ENCODE measurements at places on chromosomes 2 and 18.

DNA sequence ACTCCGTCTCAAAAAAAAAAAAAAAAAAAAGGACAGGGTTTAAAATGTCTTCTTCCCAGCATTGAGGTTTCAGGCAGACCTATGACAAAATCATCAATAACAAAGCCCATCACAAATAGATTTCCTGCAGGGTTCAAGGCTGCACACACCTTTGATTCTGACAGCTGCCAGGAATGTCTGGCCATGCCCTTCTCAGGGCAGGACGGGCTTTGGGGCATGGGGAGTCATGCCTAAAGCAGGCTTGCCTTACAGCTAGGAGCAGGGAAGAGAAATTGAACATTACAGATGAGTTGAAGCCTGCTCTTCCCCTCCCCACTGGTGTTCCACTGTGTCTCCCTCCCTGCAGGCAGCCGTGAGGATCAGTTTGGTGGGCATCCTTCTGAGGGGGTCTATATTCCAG lies 3.7 kb downstream of the PRELID3A start:
- H3K36me3 ChIP-seq = no peaks in the 10 kb centered on the region
- no peak overlapping the region for H3K4me3 ChIP-seq

GRCh38 chr2:105678346-105678745 lies 66.4 kb upstream of the NCK2 start:
- no peaks in the 10 kb centered on the region for H3K36me3 ChIP-seq
- H3K4me1 ChIP-seq = no peaks in the 10 kb centered on the region
- no peaks in the 10 kb centered on the region for H3K27me3 ChIP-seq
- no peak for DNase-seq
- no peak overlapping the region for H3K27ac ChIP-seq
- no peak overlapping the region for H3K4me3 ChIP-seq

DNA sequence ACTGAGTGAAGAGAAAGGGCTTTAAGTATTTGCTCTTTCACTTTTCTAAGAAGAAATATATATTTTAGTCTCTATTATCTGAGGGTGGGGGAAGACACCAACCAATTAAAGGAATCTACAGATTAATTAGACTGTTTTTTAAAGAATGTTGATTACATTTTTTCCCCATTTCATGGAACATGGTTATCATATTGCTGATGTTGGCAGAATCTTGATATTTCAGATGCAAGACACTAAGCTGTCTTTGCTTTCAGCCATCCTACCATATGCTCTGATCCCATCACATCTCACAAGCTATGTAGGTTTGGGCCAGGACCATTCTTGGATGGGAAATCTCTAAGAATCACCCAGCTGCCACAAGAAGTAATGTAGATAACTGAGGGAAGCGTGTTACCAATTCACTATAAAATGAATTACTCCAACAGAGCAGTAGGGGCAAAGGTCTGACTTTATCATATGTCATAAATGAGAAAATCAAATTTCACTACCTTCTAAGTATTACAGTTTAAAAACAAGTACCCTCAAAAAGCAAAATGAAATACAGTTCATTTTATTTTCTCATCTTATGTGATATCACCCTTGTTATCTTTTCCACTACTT lies 6.7 kb upstream of the TBR1 start:
- no peaks in the 10 kb centered on the region for H3K36me3 ChIP-seq
- no peak overlapping the region for H3K4me3 ChIP-seq
- H3K27me3 ChIP-seq = peaks cover 4% of the 10 kb centered on the region
- peaks cover 3% of the 10 kb centered on the region for H3K4me1 ChIP-seq
- H3K27ac ChIP-seq = no peak overlapping the region

- H3K36me3 ChIP-seq = no peaks in the 10 kb centered on the region
- no peak overlapping the region for H3K27ac ChIP-seq
- H3K4me1 ChIP-seq = no peaks in the 10 kb centered on the region
- H3K4me3 ChIP-seq = no peak overlapping the region
Observed at GRCh38 chr2:179349670-179350303, 85.2 kb upstream of the SESTD1 start.

GRCh38 chr2:239295377-239296019 lies 105.3 kb downstream of the HDAC4 start:
- H3K36me3 ChIP-seq = no peaks in the 10 kb centered on the region
- peaks cover 51% of the 10 kb centered on the region for H3K4me1 ChIP-seq
- H3K27ac ChIP-seq = peak overlapping the region; percentile 57
- H3K27me3 ChIP-seq = no peaks in the 10 kb centered on the region

DNA sequence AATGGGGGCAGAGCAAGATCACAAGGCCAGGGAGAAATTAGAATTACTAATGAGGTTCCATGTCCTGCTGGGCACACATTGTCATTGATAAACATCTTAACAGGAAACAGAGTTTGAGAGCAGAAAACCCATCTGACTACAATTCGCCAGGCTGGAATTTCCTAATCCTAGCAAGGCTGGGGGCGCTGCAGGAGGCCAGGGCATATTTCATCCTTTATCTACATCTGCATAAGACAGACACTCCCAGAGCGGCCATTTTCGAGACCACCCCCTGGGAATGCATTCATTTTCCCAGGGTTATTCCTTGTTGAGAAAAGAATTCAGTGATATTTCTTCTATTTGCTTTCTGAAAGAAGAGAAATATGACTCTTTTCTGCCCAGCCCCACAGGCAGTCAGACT lies 152.7 kb downstream of the SUCLG1 start:
- H3K36me3 ChIP-seq = no peaks in the 10 kb centered on the region
- no peak overlapping the region for H3K4me3 ChIP-seq
- no peaks in the 10 kb centered on the region for H3K27me3 ChIP-seq

DNA sequence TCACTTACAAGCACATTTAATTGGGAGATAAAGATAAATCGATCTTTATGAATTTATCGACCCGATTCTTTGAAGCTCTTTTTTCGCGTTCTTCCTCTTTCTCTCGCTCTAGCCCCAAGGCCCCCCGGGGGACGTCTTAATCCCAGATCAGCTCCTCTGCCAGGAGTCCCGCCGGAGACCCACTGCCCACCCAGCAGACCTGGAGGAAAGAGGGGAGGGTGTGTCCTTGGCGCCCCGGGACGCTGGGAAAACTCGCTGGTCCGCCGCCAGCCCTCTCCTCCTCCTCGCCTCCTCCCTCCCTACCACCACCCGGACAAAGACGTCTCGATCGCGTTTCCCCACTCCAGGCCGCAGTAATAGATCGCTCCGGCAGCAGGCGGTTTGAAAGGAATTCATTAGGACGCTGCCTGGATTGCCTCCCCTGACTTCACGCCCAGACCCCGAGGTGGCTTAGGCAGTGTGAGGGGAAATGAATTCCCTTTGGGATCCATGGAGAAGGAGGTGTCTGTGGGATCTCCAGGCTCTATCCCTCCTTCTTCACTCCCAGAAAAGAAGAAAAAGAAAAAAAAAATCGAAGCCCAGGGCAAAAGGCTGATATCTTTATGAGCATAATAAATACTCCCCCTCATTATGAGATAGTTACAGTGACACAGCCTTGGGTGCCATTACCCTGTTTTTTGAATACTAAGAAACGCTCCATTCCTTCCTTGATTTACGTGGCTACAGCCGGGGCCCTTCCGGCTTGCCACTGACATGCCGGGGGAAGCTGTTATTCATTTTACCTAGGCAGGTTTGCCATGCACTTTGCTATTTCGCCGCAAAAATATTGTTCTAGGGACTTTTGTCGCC lies 1.8 kb upstream of the GBX2 start:
- H3K4me1 ChIP-seq = no peaks in the 10 kb centered on the region
- H3K27me3 ChIP-seq = peaks cover 69% of the 10 kb centered on the region
- DNase-seq = no peak

- no peak overlapping the region for H3K27ac ChIP-seq
- H3K4me3 ChIP-seq = no peak overlapping the region
- H3K4me1 ChIP-seq = no peaks in the 10 kb centered on the region
- no peak for DNase-seq
- no peaks in the 10 kb centered on the region for H3K36me3 ChIP-seq
Observed at GRCh38 chr2:207035875-207036274, 96.6 kb downstream of the CPO start.

GRCh38 chr18:63850636-63851035 lies 36.9 kb upstream of the SERPINB2 start:
- H3K4me3 ChIP-seq = no peak overlapping the region
- H3K4me1 ChIP-seq = no peaks in the 10 kb centered on the region
- H3K36me3 ChIP-seq = no peaks in the 10 kb centered on the region
- no peak for DNase-seq

DNA sequence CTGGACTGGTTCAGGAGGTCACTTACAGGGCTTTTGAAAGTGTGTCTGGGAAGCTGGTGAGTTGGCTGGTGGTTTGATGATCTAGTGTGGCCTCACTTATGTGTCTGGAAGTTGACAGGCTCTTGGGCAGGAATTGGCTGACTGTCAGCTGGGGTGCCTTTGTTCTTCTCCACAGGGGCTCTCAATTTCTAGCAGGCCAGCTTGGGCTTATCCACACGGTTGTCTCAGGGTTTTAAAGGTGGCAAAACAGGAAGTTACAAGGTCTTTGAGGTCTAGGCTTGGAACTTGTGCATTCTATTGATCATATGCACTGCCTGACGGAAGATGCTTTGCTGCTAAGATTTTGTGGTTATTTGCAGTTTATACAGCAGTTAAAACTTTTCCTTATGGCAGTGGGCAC lies 52.0 kb upstream of the CELF4 start:
- DNase-seq = no peak
- H3K27me3 ChIP-seq = no peaks in the 10 kb centered on the region
- H3K4me3 ChIP-seq = no peak overlapping the region
- no peaks in the 10 kb centered on the region for H3K36me3 ChIP-seq
- H3K4me1 ChIP-seq = no peaks in the 10 kb centered on the region

DNA sequence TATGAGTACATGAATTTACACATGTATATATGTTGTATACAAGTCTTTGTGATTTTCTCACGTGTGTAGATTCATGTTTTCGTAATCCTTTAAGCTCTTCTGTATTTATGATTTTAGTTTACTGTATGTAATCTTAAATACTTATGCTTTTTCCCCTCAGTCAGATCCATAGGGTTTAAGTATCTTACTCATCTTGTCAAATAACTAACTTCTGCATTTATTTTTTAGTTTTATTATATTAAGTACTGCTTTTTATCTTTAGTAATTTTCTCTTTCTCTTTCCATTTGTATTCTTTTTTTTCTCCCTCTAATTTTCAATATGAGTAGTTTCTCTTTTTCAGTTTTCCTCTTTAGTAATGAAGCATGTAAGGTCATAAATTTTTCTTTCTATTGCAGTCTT lies 179.4 kb downstream of the LCLAT1 start:
- H3K27me3 ChIP-seq = no peaks in the 10 kb centered on the region
- H3K4me3 ChIP-seq = no peak overlapping the region
- no peak for DNase-seq
- no peaks in the 10 kb centered on the region for H3K36me3 ChIP-seq

GRCh38 chr2:146602383-146602782 lies 1242.4 kb upstream of the ACVR2A start:
- DNase-seq = no peak
- H3K36me3 ChIP-seq = no peaks in the 10 kb centered on the region
- no peaks in the 10 kb centered on the region for H3K27me3 ChIP-seq
- no peak overlapping the region for H3K27ac ChIP-seq
- H3K4me3 ChIP-seq = no peak overlapping the region
- H3K4me1 ChIP-seq = no peaks in the 10 kb centered on the region

DNA sequence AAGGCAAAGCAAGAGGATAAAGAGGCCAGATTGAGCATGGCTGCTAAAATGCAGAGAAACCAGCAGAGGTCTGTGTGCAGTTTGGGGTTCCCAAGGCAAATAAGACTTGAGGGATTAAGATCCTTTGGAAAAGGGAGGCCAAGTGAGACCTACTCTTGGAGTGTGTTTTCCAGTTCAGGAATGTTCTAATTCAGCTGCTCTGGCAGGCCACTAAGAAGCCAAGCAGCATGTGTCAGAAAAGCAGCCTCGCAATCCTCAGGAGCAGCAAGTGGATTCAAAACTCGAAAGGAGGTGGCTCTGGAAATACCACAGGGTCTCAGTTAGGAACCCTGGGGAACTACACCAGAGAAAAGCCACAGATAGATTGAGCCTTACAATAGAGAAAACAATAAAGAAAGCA lies 569.2 kb downstream of the METTL4 start:
- no peak overlapping the region for H3K4me3 ChIP-seq
- H3K36me3 ChIP-seq = no peaks in the 10 kb centered on the region
- DNase-seq = no peak
- no peaks in the 10 kb centered on the region for H3K4me1 ChIP-seq

- H3K36me3 ChIP-seq = no peaks in the 10 kb centered on the region
- no peaks in the 10 kb centered on the region for H3K4me1 ChIP-seq
- H3K27ac ChIP-seq = no peak overlapping the region
Observed at GRCh38 chr2:188524519-188525113, 232.9 kb downstream of the GULP1 start.

- no peaks in the 10 kb centered on the region for H3K27me3 ChIP-seq
- no peaks in the 10 kb centered on the region for H3K4me1 ChIP-seq
- H3K36me3 ChIP-seq = no peaks in the 10 kb centered on the region
- no peak overlapping the region for H3K4me3 ChIP-seq
- no peak overlapping the region for H3K27ac ChIP-seq
Observed at GRCh38 chr2:18927525-18928232, 338.3 kb upstream of the NT5C1B start.

DNA sequence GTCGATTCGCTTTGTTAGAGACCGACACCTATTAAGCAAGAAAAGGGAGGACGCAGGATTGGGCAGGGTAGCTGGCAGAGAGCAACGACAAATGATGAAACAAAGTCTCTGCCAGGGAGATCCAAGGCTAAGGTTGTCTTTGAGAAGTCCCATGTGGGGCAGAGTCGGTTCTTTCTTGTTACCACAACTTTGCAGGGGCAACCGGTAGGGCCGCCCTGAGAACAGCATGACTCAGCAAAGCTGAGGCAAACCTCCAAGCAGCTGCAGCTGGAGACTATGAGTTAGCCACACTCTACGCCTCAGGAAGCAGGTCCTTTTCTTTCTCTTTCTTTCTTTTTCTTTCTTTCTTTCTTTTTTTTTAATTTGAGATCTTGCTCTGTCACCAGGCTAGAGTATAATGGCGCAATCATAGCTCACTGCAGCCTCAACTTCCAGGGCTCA lies 452.3 kb upstream of the ID2 start:
- H3K27me3 ChIP-seq = no peaks in the 10 kb centered on the region
- no peak overlapping the region for H3K27ac ChIP-seq
- no peak overlapping the region for H3K4me3 ChIP-seq

GRCh38 chr18:67467188-67467587 lies 49.3 kb downstream of the DSEL start:
- H3K27ac ChIP-seq = no peak overlapping the region
- H3K27me3 ChIP-seq = no peaks in the 10 kb centered on the region
- H3K36me3 ChIP-seq = no peaks in the 10 kb centered on the region
- H3K4me3 ChIP-seq = no peak overlapping the region
- H3K4me1 ChIP-seq = no peaks in the 10 kb centered on the region
- DNase-seq = no peak

GRCh38 chr2:10467401-10467800 lies 19.3 kb upstream of the ODC1 start:
- H3K36me3 ChIP-seq = no peaks in the 10 kb centered on the region
- no peaks in the 10 kb centered on the region for H3K27me3 ChIP-seq
- no peak overlapping the region for H3K27ac ChIP-seq
- no peak overlapping the region for H3K4me3 ChIP-seq
